Stimulated activated CD8-positive, alpha-beta memory T cell treated with anti-CD3 and anti-CD28 coated beads, Interleukin-15, amount 100 ng/mL, for 4 hours (primary cell): ENCODE measurements at places on chromosomes 5 and 9.

GRCh38 chr9:97864396-97864795, 11.4 kb downstream of the FOXE1 start:
- no peak for DNase-seq

- no peak for DNase-seq
Measured at GRCh38 chr5:132439521-132440089, 51.0 kb downstream of the IRF1 start.

DNA sequence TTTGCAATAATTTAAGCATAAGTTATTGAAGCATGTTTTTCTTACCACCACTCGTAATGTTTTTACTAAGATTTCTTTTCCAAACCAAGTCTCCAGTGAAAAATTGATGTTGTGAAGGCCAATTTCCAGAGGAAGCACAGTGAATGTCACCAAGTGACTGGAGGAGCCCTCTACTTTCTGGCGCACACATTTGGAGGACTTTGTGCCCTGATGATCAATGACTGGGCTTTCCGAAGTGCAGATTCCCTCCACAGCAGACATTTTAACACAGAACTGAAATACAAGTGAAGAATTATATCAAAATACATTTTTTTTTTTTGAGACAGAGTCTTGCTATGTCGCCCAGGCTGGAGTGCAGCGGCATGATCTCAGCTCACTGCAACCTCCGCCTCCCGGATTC, 52.6 kb downstream of the C5 start:
- no peak for DNase-seq

- DNase-seq, result no peak
Measured at GRCh38 chr5:154199671-154200220, 9.2 kb downstream of the GALNT10 start.

DNA sequence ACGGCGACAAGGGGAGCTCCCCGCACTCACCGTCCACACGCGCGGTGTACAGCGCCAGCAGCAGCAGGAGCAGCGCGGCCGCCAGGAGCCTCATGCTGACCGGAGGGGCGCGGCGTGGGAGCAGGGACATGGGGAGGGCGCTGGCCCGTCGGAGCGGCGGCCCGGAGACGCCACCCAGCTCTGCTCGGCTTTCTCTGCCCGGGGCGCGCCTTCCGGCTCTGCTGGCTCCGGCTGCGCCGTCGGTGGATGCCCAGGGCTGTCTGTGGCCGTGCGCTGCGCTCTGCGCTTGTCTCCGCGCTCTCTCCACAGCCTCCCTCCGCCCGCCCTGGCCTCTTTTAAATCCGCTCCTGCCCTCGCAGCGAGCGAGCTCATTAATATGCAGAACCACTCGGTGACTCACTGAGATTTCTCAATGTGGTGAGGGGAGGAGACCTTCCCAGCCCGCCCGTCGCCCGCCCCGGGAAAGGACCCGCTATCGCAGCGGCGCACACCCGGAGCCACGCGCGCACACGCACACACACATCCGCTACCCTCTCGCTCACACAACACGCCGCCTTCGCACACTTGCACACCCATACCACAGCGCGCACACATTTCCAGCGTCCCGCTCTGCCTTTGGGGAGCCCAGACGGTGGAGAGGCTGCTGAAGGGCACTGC, at the start of gene CXCL14:
Gene CXCL14 (minus strand): TSS at position 307 of the 657 bp plus-strand sequence. CDS start 213 bp downstream, at position 94.
- DNase-seq, result no peak

DNA sequence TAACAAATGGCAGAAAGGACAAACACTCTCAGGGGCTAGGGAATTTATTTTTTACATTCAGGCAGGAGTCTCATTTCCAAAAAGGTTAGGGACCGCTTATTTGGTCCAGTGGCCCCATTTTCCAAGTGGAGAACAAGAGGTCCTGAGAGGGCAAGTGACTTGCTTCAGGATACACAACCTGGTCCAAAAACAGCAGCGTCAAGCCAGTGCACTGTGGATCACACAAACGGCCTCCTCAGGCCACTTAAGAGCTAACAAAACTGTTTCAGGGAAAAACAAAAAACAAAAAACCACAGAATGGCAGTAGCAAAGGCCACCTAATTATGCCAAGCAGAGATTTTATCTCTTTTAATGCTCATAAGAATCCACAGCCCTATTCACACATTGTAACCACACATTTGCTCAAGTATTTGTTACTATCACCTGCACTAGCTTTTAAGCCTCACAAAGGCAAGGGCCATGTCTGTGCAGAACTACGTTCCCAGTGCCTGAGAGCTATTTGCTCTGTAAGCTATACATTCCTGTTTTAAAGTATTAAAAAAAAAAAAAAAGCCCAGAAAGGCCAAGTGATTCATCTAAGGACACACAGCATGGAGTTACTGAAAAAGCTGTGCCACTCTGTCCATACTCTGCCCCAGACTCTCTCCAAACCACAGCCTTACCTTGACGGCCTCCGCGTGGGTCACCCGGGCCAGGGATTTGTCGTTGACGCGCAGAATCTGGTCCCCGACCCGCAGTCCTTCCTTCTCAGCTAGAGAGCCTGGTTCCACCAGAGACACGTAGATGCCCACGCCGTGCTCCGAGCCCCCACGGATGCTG, 1.5 kb downstream of the WHRN start:
- no peak for DNase-seq

DNA sequence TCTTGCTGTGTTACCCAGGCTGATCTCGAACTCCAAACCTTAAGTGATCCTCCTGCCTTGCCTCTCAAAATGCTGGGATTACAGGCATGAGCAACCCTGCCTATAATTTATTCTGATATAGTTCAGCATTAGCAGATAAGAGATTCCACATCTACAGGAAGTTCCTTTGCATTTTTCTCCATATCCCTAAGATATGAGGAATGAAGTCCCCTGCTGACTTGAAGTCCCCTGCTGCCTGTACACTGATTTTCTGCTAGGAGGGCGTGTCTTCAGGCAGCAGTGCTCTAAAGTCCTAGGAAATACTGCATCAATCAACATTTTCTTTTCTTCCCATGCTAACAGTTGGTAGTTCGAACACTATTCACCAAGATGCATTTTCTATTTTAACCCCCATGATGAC, 105.8 kb downstream of the ARHGAP26 start:
- no peak for DNase-seq

DNA sequence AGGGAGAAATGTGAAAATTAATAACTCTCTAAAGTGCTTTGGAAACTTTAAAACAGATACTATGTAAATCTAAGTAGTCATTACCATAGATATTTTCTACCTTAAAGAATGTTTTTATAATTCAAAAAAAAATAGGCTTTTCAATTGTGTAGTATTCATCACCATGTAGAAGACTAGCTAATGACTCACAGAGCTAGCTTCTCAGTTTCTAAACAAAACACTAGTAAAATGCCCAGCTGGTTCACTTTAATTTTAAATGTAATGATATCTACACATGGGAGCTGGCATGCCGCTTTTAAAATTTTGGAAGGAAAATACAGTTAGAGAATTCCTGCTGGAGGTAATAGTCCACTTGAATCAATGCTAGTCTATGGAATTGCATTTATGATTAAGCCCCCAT, 509.8 kb downstream of the CSNK1G3 start:
- no peak for DNase-seq

DNA sequence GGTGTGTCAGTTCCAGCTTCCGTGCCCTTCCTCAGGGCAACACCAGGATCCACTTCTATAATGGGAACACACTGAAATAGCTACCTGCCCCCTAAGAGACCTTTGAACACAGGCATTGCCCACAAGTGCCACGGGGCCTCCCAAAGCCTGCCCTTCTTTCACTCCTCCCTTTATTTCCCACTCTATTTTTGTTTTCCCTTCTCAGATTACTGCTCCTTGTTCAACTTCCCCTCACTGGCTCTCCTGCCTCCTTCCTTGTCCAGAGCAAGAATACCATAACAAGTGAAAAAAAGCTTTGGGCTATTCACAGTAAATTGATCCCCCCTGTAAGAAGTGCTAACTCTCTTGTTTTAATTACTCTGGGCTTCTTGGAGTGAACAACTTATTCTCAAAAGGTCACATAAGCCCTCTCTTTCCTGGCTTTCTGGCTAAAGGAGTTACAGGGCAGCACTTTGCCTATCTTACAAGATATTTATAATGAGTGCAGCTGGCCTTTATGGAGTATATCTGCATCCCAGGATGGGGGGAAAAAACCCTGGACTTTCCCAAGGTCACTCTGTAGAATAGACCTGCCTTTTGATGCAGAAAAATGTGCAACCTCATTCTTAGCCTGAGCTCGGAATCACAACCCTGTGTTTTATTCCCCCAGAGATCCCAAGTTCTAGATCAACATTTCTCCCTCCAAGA, 11.3 kb downstream of the CTXN3 start:
- no peak for DNase-seq

DNA sequence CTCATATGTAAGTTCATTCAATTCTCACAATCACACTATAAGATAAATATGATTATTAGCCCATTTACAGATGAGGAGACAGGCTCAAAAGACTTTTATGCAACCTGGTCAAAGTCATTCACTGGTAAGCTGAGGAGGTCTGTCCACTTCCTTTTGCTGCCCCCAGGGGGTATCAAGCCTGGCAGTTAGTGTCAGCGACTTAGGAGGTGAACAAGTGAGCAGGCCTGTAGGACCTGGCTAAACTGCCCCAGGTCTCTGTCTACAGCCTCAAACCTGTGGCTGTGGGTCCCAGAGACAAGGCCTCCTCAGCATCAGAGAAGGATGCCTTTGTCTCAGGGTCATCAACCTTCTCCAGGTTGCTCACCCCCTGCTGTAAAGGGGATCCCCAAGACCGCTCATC, 10.4 kb downstream of the TGFBI start:
- no peak for DNase-seq

DNA sequence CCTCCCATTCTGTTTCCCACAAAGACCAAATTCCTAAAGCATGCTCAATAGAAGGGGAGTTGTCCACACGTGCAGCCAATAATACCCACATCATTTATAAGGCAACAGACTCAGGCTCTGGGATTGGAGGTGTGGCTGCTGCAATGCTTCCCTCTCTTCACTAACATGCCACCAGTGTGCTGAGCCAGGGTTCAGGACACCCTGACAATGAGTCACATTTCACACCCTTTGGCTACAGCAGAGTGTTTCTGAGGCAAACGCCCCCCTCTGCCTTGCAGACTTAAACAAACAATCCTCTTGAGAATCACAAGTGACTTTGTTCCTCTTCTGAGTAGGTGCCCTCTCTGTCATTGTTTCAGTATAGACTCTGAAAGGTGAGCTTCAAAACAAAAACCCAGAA, 189.3 kb upstream of the TLE4 start:
- no peak for DNase-seq

DNA sequence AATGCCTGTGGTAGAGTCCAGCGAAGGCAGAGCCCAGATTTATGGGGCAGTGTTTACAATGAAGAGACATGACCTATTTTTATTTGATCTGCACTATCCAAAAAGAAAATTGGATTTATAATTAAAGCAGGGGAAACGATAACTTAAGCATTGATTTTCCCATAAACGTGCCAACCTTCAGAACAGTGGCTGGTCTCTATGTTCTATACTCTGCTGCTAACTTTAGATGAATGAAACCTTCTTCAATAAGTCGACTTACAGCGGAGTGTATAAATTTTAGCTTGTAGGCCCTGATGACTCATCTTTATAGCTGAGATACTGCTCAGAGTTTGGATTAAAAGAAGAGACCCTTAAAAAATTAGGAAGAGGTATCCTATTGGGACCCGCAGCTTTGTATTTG, 452.6 kb downstream of the TLR4 start:
- DNase-seq, result no peak

DNA sequence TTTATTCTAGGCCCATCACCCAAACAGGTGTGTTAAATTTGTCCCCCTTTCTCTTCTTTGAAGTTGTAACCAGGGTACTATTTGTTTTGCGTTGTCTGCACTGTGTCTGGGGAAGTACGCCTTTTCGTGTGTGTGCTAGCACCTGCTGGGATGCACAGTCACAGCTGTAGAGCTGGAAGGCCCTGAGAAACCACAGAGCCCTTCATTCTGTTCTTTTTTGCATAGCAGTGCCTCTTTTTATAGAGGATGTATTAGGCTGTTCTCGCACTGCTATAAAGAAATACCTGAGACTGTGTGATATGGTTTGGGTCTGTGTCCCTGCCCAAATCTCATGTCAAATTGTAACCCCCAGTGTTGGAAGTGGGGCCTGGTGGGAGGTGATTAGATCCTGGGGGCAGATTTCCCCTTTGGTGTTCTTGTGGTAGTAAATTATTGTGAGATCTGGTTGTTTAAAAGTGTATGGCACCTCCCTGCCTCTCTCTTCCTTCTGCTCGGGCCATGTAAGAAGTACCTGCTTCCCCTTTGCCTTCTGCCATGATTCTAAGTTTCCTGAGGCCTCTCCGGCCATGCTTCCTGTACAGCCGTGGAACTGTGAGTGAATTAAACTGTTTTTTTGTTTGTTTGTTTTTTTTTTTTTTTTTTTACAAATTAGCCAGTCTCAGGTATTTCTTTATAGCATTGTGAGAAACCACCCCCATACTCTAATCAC, 14.0 kb downstream of the SEC61B start:
- DNase-seq, result no peak

DNA sequence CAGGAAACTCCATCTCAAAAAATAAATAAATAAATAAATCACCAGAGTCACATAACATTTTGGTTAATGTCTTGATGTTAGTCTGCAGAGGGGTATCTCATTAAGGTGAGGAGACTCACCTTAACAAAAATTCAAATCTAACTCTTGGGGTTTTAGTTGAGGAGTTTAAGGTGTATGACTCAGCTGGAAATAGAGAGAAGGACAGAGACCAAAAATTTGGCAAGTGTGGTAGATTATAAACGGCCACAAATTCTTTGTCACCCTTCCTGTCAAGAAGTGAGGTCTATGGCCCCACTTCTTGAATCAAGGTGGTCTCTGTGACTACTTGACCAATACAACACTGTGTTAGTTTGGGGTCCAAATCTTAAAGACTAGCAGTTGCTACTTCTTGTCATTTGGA, 60.8 kb downstream of the TTC39B start:
- DNase-seq, result no peak

GRCh38 chr9:92146610-92147009, 31.4 kb upstream of the SPTLC1 start:
- DNase-seq, result no peak

DNA sequence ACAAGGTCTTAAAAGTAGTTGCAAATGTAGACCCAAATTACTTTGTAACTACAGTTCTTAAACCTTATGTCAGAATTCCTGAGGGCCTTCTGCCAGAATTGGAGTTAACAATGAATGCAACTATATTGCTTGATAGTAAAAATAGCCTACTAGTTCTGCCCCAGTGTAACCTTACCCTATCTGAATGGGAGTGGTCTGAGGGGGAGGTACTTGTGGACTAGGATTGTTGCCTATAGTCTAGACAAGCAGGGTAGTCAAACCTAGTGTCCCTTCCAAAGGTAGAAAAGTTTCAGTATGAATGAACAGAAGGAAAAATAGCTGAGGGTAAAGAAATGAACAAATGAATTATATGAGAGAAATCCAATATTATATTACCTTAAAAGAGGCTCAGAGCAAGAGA, 242.2 kb downstream of the PJA2 start:
- DNase-seq, result no peak

DNA sequence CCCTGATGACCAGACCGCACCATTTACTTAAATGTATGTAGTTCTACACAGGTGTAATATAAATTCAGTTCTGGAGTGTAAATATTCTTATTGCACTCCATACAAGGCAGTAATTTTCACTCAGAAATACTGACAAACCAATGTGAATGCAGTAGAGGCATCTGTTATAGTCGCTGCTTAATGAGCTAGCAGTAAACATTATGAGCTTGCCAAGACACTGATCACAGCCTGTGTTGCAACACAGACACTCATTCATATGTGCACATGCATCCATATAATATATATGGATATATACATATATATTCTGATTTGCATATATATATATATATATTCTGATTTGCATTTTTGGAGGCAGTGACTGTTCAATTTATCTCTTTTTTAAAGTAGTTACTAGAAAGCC, 435.1 kb upstream of the ST8SIA4 start:
- no peak for DNase-seq
